HepG2 (cell line): ENCODE measurements at places on chromosomes 7 and 10. TPM values are rescaled to one million over a fixed set of nuclear protein-coding genes. Genes with fewer than 3 reads are reported as not detected.

Gene FKBP9
- total RNA-seq = 24.5 and 41.5 TPM in 2 replicates

DNA sequence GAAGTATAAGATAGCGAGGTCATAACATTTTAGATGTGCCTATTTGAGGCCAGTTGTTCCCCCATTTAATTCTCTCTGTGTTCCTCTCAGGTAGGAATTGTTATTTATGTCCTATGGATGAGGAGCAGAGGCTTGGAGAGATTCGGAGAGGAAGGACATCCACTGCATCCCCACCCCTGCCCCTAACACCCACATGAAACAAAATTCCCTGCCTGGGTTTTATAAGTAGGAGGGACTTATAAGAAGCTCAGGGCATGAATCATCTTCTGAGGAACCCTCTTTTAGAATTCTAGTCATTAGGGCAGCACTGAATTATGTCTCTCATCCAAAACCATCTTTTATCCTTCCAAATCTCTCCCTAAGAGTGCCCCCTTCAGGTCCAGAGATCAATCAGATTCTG is 5.0 kb downstream of the CHAT start:
- DNase-seq = no peak

GRCh38 chr7:1505731-1506550 is 1.8 kb upstream of the INTS1 start:
- DNase-seq = no peak

Gene FAM241B
- 1.9 and 2.0 TPM in 2 replicates for total RNA-seq

GRCh38 chr10:18155321-18155720 is 15.1 kb downstream of the CACNB2 start:
- DNase-seq = no peak

DNA sequence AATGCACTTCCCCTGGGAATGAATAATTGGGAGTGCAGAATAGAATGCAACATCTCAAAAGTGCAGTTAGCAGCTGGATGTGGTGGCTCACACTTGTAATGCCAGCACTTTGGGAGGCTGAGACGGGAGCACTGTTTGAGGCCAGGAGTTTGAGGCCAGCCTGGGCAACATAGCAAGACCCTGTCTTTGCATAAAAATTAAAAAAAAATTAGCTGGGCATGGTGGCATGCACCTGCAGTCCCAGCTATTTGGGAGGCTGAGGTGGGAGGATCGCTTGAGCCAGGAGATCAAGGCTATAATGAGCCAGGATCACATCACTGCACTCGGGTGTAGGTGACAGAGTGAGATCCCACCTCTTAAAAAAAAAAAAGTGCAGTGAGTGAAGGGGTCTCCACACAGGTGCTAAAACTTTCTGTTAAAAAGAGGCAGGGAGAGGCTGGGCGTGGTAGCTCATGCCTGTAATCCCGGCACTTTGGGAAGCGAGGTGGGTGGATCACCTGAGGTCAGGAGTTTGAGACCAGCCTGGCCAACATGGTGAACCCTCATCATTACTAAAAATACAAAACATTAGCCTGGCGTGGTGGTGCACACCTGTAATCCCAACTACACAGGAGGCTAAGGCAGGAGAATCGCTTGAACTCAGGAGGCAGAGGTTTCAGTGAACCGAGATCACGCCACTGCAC is 13.5 kb upstream of the ZMIZ1 start:
- no peak for DNase-seq

GRCh38 chr7:131745390-131746248 is 189.2 kb upstream of the PODXL start:
- peak; percentile 7 for DNase-seq

Gene RADIL
- 0.09 and 0.52 TPM in 2 replicates for total RNA-seq

GRCh38 chr10:74871595-74872382 is 45.4 kb downstream of the KAT6B start:
- no peak for DNase-seq

GRCh38 chr10:127880557-127880956 is 12.2 kb downstream of the CLRN3 start:
- no peak for DNase-seq

DNA sequence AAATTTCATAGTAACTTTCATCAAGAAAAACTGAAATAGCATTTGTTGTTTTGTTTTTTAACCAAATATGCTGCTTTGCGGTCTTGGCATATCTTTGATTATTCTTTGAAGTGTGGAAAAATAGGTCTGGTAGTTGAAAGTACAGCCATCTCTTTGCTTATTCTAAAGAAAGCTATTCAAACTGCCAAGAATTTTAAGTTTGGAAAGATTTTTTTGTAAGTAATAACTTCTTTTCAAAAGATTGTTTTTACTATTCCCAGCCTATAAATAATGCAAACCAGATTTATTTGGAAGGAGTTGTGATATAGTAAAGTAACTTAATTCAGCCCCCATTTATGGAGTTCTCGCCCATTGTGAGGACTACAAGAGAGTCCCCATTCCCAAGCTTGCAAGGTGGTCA is 87.0 kb downstream of the ADD3 start:
- DNase-seq = no peak

Gene HOXA1
- total RNA-seq = 0.20 TPM in 1 of 2 replicates, not detected in the other

Gene KCND2
- not detected in 2 replicates for total RNA-seq

DNA sequence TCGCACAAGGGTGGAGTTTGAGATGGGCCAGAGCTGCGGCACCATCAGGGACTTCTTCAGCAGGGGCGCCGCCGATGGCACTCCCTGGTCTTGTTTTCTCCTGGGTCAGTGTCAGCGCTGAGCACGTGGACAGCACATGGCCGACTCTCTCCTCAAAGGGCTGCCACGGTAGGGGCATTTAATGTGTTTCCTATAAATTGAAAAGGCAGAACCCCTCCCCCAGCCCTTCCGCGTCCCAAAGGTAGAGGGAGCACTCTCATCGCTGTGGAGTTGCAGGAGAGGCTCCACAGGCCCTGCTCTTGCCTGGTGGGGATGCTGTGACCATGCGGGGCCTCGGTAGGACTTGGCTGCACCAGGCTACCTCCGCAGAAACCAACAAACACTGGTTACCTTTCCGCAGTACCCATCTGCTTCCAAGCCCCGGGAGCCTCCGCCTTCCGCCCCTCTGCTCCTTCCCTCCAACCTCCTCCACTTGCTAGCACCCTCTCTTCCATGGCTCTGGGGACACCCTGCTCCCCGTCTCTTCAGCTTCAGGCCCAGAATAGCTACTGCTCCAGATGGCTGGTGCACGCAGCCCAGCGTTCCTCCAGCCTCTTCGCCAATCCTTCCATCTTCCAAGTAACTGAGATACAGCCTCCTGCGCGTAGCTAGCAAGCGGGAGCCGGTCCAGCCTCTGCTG is 166.3 kb upstream of the ADCY1 start:
- DNase-seq = no peak

GRCh38 chr10:124467165-124467564 is 5.5 kb downstream of the LHPP start:
- no peak for DNase-seq

Gene WBP1L
- total RNA-seq = 8.3 and 11.6 TPM in 2 replicates

DNA sequence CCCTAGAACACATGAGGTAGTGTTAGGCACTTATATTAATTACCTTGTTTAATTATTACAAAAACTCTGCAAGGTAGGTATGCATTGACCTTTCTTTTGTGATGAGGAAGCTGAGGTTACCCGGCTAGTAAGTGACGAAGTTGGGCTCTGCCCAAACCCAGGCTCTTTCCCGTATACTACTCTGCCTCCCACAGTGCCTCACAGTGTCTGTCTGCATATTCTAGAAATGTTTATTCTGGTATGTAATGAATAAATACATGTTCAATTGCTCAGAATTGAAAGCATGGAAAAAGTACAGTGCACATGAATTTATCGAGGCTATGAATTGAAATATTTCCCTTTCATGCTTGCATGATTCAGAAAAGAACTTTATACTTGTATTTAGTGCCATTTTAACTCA is 304.9 kb downstream of the PHTF2 start:
- DNase-seq = no peak

GRCh38 chr10:28768227-28768626 is 90.9 kb downstream of the BAMBI start:
- DNase-seq = no peak

Gene TMEM196
- total RNA-seq = not detected in 2 replicates

Gene CLCN1
- not detected in 2 replicates for total RNA-seq

Gene DYDC2
- 2.3 and 4.2 TPM in 2 replicates for total RNA-seq

- no peak for DNase-seq
Measured at GRCh38 chr10:101867931-101868330, 24.3 kb upstream of the KCNIP2 start.

DNA sequence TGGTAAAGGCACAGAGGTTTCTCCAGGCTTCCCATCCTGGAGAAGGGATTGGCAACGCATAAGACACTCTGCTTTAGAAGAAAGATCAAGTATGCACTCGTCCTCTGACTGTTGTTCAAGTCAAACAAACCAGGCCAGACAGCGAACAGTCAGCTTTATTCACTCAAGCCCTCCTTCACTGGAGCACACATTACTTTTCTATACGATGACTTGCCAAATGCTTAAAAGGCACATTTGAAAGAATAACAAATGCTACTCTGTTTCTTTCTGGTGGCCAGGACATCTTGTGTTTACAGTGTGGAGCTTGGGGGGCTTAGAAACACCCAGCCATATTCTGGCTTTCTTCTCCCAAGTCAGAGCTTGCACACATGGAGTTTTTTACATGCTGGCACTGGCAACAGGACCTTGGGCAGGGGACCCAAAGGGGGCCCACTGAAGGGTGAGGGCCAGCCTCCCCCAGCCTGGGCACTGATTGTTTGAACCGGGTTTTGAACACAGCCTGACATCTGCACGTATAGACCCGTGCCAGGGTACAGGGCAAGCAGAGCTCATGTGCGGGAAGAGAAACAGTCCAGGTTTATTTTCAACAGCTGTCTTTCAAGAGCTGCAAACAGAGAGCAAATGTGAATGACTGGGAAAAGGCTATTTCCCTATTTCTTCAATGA is 33.3 kb upstream of the FGFR2 start:
- no peak for DNase-seq

Gene PTCD1
- 4.7 and 8.4 TPM in 2 replicates for total RNA-seq

GRCh38 chr7:22343612-22344011 is 13.3 kb downstream of the RAPGEF5 start:
- no peak for DNase-seq

Gene H2BK1
- total RNA-seq = not detected in 2 replicates

DNA sequence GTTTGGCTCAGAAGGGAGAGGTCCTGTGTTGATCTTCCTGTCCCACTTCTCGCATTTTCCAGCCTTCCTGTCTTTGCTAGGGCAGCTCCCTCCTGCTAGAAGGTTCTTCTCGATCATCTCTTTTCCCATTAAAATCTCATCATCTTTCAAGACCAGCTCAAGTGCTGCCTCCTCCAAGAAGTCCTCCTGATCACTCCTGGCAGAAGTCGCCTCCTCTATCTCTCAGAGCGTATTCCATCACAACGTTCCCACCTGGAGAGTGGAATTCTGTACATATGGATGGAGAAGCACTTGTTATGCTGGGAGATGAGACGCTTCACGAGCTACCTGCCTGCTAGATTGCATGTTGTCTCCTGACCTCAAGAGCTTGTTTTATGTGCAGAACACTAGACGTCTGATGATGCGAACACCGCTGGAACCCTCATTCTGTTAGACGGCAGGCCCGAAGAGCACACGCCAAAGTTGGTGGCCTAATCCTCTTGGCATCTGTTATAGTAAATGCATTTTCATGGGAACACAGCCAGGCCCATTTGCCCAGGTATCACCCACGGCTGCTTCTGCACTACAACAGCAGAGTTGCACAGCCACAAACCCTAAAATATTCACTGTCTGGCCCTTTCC is 68.0 kb upstream of the INSIG1 start:
- DNase-seq = no peak

GRCh38 chr7:132840199-132840598 is 241.7 kb downstream of the CHCHD3 start:
- no peak for DNase-seq

DNA sequence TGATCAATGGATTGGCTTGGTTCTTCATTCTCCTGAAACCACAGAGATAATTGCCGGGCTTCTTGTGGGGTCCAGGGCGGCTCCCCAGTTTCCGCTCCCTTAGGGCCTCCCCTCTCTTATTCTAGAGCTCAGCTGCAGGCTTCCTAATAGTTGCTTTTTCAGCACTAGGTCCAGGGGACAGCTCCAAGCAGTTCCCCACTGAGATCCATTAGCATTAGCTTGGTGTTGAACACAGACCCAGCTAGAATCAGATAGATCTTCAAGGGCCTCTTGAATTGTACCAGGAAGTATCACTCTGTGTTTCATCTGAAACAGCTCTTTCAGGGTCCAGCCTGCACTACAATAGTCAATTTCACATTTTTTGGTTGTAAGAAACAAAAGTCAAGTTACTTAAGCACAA is 238.7 kb downstream of the SEC23IP start:
- DNase-seq = no peak

- DNase-seq = no peak
Measured at GRCh38 chr7:72234086-72234485, 178.1 kb downstream of the CALN1 start.
